ENCODE measurements at places on chromosomes 6 and 20. TPM values are rescaled to one million over a fixed set of nuclear protein-coding genes. Genes with fewer than 3 reads are reported as not detected.

SLC17A1 gene
- total RNA-seq = not detected

KCNK15 gene
- total RNA-seq = not detected

ARHGAP40 gene
- total RNA-seq = 0.87 TPM

SH3BGRL2 gene
- total RNA-seq = 27.3 TPM

YWHAB gene
- 156 TPM for total RNA-seq

Data from mammary microvascular endothelial cell (primary cell).